ENCODE measurements at places on chromosomes 7 and 10.
A peak's percentile ranks its signal among the peaks of the same experiment; 100 is the strongest.

DNA sequence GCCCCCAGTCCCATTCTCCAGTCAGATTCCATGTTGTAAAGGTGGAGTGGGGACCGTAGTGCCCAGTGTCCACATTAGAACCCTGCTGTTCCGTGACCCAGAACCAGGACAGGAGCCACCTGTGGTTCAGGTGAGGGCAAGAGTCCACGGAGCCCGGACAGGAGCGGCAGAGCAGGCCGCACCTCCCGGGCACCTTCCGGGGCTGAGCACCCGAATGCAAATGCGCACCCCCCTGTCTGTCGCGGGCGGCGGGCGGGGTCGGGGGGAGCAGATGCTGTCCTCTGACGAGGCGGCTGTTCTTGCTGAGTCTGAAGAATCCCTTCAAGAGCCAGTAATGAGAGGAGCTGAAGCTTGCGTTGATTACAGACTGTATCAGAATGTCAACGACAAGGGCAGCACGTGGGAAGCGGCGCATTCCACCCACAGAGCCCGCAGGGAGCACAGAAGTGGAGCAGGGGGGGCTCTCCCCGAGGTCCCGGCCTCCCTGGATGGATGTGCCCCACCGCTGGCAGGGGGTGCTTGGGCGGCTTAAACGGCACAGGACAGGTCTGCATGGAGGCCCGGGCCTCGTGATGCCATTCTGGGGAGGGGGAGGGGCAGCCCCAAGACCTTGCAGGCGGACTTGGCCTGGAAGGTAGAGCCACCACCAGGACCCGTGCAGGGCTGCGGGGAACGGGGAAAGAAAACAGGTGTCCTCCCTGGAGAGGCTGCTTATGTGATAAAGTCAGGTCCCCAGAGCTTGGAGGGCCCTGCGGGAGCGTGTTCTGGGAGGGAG, 407.5 kb upstream of the RNF32 start:
- no peak for DNase-seq

GRCh38 chr10:129472696-129473555, 5.9 kb downstream of the MGMT start:
- DNase-seq = no peak

- no peak for DNase-seq
These were observed 5.0 kb downstream of the TBX20 start for GRCh38 chr7:35248576-35249536.

GRCh38 chr7:26305869-26306665, 14.4 kb downstream of the SNX10 start:
- DNase-seq = no peak

DNA sequence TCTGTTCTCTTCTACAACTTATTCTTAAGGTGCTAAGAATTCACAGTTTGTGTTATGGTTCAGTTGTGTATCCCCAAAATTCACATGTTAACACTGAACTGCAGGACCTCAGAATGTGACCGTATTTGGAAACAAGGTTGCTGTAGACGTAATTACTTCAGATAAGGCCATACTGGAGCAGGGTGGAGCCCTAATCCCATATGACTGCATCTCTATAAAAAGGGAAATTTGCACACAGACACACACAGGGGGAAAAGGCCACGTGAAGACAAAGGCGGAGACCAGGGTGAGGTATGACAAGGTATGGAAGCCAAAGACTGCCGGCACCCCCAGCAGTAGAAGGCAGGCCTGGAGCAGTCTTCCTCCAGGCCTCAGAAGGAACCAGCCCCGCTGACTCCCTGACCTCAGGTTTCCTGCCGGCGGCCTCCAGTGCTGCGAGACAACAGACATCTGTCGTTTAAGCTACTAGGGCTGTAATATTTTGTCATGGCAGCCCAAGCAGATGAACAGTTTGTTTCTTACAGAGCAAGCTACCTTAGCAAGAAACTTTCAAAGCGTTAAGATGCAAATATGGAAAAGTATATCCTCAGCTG, 98.7 kb downstream of the PROSER2 start:
- DNase-seq = no peak

- DNase-seq = no peak
These were observed 314.5 kb downstream of the CACNA2D1 start for GRCh38 chr7:82129091-82129490.

GRCh38 chr10:71909399-71910083, 54.7 kb upstream of the CHST3 start:
- no peak for DNase-seq

DNA sequence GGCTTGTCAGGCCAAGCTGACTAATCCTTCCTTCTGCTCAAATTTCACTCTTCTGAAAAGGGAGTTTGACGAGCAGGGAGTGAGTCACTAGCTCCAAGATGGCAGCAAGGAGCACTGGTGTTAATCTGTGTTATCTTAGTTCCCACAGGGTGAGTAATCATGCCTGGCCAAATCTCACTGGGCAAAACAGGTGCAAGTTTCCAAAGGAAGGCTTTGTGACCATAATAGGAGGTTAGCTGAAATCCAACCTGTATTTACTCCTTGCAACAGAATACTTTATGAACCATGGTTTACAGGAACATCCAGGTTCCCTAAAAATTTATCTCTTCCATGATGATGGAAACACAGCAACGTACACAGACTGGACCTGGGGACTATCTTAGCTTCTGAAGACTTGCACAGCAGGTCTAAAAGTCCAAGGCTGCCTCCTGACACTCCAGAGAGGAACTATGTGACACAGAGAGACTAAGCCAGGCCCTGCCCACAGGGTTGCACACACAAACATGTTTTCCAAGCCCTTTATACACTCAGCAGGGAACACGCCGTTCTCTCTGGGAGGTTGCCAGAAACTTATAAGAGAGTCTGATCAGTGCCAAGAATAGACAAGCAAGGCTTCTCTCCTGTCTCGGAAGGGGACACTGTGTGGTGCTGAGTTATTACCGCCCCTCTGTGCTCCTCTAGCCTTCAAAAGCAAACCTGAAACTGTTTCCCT, 46.3 kb downstream of the PDK4 start:
- DNase-seq = no peak

DNA sequence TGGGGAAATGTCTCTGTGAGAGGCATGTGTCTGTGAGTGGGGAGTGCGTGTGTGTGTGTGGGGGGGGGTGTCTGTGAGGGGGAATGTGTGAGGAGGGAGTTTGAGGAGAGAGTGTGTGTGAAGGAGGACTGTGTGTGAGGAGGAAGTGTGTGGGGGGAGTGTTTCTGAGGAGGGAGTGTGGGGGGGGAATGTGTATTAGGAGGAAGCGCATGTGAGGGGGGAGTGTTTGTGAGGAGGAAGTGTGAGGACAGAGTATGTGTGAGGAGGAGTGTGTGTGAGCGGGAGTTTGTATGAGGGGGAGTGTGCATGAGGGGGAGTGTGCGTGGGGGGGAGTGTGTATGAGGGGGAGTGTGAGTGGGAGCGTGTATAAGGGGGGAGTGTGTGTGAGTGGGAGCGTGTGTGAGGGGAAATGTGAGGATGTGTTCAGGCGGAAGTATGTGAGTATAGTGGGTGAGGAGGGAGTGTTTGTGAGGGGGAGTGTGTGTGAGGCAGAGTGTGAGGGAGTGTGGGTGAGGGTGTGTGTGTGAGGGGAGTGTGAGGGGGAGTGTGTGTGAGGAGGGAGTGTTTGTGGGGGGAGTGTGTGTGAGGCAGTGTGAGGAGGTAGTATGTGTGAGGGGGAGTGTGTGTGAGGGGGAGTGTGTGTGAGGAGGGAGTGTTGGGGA, 21.8 kb upstream of the PTPRN2 start:
- DNase-seq = no peak

- peak; percentile 93 for DNase-seq
These were observed at the start of gene STK32C for GRCh38 chr10:132307823-132308586. TSS of gene STK32C (minus strand) at chr10:132307950. CDS start at chr10:132307833, 117 bp downstream.

DNA sequence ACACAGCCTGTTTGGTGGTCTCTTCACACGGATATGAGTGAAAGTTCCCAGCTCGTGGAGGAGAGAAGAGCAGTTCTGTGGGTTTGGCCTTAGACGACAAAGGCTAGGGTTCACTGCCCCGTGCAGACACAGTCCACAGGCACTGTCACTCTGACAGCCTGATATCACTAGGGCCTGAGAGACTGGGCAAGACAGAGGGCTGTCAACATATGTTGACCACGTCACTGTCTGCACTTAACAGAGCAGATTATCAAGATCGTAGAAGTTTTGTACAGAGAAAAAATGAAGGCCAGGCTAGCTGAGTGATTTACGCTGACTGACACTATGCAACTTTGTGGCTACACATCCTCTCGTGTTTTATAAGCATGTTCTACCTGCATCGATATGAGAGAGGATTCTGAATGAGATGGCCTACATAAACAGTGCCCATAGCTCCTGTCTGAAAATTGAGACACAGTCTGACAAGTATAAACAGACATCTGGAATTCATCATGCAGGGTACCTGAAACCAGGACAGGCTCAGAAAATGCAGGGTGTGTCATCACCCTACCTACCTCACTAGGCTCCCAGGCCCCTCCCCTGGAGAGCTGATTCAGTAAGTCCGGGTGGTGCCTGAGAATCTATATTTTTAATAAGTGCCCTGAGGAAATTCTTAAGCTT, 120.0 kb downstream of the SGMS1 start:
- DNase-seq = no peak

- no peak for DNase-seq
These were observed 71.2 kb downstream of the ADCY1 start for GRCh38 chr7:45645141-45645969.

DNA sequence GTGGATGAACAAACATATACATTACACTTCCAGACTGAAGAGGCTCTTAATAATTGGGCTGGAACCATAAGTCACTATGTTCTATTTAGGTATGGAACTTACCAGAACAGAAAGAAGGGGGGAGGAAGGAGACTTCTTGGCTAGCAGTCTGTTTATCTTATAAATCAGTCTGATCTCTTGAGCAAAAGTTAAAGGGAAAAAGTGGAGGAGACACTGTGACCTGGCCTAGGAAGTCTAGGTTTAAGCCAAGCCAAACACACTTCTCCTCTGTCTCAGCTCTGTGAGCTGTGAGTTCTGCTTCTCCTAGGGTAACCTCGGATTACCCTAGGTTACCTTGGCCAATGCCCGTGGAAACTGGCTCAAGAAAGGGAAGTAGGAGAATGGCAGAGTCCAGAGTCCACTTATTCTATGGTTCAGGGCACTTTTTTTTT, 95.2 kb downstream of the PFKFB3 start:
- no peak for DNase-seq

DNA sequence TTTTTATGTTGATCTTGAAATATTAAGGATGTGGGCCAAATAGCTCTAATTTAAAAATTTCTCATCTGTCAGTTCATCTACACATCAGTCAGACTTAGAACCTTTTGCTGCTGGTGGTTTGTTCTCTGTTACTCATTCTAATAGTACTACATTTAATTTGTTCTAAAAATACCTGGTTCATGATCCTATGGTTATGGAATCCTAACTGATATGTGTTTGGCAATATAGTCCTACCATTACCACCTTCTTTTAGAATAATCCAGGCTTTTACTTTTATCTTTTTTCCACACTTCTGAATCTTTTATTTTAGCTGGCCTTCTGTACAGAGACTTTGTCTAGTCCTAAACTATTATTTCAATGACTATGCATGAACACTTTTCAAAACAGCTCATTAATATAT, 116.9 kb downstream of the SVOPL start:
- no peak for DNase-seq

DNA sequence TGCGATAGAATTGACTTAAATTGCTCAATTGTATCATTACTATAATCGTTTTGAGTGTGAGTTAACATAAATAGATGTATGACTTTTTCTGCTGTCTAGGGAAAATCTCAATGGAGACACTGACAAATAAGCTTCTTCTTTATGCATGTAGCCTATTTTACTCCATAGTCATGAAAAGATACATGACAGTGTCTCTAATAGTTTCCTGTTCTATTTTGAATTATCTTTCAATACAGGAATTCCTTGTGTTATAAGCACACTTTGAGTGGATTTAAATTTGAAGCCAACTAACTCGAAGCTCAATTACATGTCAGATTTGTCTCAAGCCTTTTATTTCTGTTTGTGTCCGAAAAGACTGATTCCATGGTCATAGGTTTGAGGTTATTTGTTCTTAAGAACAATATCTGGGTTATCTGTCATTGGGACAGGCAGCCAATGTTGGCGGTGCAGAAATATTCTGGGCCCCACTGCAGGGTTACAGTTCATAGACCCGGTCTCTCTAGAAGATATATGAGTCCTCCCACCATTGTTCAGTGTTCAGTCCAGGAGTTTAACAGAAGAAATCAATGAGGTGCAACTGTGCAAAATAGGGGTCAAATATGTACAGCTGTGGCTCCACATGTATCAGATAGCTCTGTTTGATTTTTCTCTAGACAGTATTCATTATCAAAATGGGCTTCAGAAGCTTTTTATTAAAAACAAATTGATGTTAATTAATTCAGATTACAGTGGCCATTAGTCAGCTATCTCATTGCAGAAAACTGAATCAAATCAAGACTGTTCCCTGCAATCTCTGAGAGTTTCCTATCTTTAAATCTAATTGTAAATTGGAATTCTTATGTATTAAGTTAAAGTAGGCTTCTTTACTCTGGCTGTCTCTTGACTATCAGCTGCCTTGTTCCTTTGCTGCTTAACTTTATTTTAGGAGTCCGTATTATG, 1238.8 kb downstream of the NXPH1 start:
- DNase-seq = no peak

GRCh38 chr7:145784809-145785780, 331.5 kb upstream of the CNTNAP2 start:
- no peak for DNase-seq

DNA sequence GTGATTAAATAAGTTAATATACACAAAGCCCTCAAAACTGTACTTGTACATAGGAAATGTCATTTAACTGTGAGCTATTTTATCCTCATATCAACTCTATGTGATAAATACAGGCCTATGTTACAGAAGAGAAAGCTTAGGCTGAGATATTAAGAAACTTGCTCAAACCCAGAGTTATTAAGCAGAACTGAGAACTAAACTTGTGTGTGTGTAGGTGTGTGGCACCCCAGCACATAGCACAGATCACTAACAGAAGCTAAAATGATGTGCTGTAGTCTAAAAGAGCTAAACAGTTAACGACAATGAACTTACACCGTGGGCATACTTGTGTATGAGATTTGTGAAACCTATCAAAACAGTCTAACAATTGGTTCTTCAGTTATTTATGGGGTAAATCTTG, 34.5 kb downstream of the MTPN start:
- no peak for DNase-seq

DNA sequence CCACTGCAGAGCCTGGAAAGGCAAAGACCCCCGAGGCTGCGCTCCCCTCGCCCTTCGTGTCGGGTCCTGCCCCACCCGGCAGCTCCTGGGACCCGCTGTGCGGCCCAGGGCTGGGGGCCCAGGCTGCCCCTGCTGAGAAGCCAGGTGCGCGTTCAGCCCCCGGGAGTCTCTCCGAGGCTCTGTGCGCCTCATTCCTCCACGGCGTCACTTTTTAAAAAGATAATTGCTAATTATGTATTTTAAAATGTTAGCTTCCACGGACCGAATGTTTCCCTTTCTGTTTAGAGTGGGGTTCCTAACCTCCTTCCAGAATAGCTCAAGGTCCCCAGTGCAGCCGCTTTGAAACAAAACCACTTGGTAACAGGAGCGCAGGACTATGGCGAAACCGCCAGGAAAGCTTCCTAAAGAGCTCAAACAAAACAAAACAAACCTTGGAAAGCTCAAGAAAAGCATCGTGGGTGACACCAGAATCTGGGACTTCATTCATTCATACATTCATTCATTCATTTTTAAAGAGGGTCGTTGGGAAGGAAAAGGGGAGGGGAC, 45.6 kb downstream of the PDIA4 start:
- no peak for DNase-seq
